Glomerular endothelial cell (primary cell): ENCODE measurements at places on chromosomes 16 and 17. TPM values are rescaled to one million over a fixed set of nuclear protein-coding genes. Genes with fewer than 3 reads are reported as not detected.

DNA sequence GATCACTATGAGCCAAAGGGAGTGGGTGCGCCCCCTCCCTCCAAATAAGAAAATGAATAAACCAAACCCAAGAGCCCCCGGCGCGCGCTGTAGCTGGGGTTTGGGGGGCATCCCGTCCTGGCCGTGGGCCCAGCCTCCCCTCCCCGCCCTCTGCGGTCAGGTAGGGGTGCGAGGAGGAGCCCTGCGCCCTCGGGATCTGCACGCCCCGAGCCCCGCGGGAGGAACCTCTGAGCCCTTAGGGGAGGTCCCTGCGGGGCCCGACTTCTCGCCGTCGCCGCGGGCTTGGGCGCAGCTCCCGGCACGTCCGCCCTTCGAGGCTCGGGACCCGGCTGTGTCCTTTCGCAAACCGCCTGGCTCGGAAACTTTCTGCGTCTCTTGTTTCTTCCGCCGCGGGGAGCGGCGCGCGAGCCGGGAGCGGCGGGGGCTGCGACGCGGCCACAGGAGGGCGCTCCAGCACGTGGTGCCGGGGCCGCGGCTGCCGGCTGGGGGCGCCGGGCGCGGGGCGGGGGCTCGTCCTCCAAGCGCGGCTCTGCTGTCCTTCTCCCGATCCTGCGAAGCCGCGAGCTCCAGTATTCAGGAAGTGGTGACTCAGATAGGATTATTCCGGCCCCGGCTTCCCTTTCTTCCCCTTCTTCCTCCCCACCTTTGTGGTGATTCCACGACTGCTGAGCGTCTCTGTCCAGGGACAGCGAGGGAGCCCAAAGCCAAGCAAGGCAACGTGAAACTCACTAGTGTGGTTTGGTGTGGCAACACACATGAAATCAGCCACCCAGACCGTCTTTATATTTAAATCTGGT is 1.6 kb downstream of the PITPNC1 start:
- no peak for DNase-seq

GRCh38 chr16:58127634-58128033 is 1.5 kb downstream of the CFAP20 start:
- DNase-seq = no peak

DNA sequence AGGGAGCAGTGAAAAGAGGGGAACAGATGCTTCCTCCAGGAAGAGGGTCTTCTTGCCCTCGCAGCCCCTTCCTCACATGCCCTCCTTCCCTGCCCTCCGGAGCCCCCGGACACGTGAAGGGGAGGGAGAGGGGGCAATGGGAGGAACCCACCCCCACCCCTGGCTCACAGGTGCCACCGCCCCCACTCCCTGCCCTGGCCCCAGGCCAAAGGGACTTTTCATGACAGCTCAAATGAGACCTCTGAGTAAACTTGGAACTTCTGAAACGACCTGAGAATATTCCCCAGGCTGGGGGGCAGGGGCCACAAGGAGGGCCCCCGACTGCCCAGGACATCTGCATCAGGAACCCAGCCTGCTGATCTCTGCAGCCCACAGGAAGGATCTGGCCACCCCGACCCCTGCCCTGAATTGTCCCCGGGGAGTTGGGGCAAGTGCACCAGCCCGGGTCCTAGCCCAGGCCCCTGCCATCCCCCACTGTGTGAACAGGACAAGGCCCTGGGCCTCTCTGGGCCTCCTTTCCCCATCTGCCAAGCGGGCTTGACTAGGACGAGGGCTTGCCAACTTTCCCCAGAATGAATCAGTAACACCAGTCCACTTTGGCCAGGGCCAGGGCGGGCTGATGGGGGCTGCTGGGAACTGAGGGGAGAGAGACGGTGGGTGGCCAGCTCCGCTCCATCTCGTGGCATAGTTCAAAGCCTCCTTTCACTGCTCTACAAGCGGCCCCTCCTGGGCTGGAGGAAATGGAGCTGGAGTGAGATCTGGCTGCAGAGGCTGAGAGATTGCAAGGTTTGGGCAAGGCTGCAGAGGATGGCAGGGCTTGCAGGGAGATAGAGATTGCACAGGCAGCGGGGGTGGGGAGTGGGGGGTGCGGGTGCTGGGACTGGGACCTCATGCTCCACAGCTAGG is 3.8 kb downstream of the IL21R start:
- DNase-seq = no peak

GRCh38 chr17:27343294-27343693 is 49.4 kb downstream of the WSB1 start:
- DNase-seq = no peak

DNA sequence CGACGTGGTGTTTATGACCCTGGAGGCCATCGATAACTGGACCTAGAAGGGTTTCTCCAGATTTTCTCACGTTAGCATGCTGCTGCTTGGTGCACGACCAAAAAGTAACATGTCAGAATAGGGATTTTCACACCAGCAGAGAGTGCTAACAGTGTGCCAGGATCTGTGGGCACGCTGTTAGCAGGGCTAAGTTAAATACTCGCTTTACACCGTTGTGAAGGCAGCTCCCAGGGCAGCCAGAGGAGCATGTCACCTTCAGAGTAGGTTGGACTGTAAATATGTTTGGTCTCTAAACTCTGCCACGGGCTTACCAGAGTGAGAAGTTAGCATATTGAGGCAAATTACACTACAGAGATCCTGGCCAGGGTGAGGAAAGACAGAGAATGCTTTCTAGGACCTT is 113.2 kb upstream of the TBX2 start:
- DNase-seq = no peak

DNA sequence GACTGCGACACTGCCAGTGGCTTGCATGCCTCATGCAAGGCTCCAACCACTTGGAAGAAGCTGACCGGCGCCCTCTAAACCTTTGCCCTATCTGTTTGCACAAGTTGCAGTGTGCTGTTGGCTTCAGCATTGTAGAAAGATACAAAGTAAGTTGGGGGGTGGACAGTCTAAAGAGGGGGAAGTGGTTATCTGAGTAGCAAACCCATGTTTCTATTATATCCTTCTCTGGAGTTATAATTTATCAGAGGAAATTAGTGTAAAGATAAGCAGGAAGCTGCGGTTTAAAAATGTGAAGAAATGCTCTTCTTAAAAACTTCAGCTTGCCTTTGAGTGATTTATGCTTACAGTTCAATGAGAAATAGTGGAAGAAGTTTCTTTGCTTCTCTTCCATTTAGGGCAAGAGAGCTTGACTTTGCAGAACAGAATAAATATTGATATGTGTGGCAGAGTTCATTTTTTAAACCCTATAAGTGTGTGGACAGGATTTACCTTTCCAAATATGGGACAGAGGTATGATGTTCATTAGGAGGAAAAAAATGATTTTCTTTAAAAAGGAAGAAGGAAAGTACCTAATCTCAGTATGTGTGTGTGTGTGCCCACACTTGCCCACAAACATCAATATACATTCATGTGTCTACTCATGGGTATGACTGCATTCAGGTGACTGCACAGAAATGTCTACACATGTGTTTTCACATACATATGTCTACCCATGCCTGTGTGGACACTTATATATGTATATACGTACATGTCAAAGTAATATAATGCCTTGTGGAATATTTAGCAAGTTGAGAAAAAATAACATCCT is 8.1 kb downstream of the AMZ2 start:
- DNase-seq = no peak

DNA sequence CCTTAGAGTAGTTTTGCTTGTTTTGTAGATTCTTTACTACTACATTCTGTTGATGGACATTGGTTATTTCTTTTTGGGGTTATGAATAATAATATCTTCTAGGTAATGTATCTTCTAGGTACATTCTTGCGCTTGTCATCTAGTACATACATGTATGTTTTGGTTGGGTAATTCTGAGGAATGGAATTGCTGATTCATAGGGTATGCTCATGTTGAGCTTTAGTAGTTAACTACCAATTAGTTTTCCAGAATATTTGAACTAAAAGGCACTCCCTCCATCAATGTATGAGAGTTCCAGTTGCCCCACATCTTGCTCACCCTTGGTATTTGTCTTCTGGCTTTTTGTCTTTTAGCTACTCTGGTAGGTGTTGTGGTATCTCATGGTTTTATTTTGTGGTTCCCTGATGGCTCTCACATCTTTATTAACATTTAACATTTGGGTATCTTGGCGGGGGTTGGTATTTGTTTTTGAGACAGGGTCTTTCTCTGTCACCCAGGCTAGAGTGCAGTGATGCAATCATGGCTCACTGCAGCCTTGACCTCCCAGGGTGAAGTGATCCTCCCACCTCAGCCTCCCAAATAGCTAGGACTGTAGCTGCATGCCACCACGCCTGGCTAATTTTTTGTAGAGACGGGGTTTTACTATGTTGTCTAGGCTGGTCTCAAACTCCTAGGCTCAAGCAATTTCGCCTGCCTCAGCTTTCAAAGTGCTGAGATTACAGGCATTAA is 47.1 kb downstream of the SLC6A4 start:
- DNase-seq = no peak

DNA sequence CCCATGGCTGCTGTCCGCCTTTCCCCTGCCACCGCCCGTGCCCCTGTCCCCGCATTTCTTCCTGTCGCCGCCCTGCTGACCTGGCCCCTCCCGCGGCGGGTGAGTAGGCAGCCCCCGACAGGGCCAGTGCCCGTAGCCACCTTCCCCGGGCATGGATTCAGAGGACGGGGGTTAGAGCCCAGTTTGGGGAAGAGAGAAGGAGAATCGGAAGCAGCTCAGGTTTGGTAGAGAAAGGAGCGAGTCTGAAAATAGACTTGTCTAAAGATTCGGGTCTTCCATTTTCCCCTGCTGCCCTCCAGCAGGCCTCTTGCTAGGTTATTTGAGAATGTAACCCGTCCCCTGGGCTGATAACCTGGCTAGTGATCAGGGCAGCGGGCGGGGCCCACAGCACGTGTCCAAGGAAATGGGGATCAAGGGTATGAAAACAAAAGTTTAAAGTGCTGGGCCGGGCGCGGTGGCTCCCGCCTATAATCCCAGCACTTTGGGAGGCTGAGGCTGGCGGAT is 7.9 kb upstream of the CLDN9 start:
- DNase-seq = no peak

- no peak for DNase-seq
Measured at GRCh38 chr17:57849163-57849873, 526 bp downstream of the MRPS23 start.

DNA sequence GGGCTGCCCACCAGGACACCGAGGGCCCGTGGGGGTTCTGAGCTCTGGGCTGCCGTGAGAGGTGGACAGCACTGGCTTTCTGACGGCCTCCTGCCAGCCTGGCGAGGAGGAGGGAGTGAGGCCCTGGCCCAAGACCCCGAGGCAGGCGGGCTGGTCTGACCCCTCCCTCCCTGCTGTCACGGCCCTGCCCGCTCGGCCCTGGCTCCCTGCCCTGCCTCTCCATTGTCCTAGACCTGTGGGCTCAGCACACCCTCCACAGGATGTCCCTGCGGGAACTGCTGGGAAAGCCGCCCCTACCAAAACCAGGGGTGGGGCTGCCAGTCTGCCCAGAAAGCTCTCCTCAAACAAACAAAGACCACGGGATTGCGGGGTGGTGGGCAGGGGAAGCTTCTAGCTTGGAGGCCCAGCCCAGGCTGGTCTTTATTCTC is 20.7 kb downstream of the SPNS2 start:
- no peak for DNase-seq

GRCh38 chr17:19250421-19251173 is 13.4 kb downstream of the EPN2 start:
- no peak for DNase-seq

DNA sequence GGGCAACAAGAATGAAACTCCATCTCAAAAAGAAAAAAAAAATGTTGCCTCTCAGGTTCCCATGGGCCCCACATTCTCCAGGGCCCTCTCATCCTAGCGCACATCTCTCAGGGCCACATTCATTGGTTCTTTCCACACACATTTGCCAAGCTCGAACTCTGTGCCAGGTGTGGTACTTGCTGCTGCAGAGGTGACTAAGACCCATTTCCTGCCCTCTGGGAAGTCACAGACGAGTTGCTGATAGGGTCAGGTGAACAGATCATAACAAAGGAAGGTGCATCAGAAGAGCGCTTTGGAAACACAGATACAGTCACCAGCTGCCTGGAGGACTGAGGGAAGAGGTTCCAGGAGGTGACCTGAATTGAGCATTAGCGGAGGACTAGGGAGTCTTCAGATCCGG is 1.0 kb downstream of the GSDMA start:
- no peak for DNase-seq

- no peak for DNase-seq
Measured at GRCh38 chr16:23482778-23483177, 27.5 kb downstream of the GGA2 start.

- DNase-seq = no peak
Measured at GRCh38 chr17:28317099-28317965, 1.7 kb upstream of the TMEM97 start.

- DNase-seq = no peak
Measured at GRCh38 chr16:11440657-11441012, 95.4 kb downstream of the RMI2 start.

GRCh38 chr17:66301367-66301863 is 998 bp upstream of the PRKCA start:
- no peak for DNase-seq

- DNase-seq = no peak
Measured at GRCh38 chr16:58815181-58815888, 81.2 kb upstream of the GOT2 start.

Gene SKAP1
- total RNA-seq = 0.58 and 0.99 TPM in 2 replicates

Gene TRIM72
- not detected in 2 replicates for total RNA-seq

Gene TERB1
- total RNA-seq = not detected in 2 replicates

Gene FBXW10
- not detected in 2 replicates for total RNA-seq

Gene AANAT
- not detected in 2 replicates for total RNA-seq

Gene IRX6
- not detected in 2 replicates for total RNA-seq

Gene ATP2C2
- total RNA-seq = 0.10 TPM in 1 of 2 replicates, not detected in the other

Gene IL34
- 2.8 and 3.1 TPM in 2 replicates for total RNA-seq
